ENCODE measurements at places on chromosomes 11 and 22.
A peak's percentile ranks its signal among the peaks of the same experiment; 100 is the strongest.

- DNase-seq: no peak
These were observed 17.7 kb upstream of the TALDO1 start for GRCh38 chr11:729492-730074.

DNA sequence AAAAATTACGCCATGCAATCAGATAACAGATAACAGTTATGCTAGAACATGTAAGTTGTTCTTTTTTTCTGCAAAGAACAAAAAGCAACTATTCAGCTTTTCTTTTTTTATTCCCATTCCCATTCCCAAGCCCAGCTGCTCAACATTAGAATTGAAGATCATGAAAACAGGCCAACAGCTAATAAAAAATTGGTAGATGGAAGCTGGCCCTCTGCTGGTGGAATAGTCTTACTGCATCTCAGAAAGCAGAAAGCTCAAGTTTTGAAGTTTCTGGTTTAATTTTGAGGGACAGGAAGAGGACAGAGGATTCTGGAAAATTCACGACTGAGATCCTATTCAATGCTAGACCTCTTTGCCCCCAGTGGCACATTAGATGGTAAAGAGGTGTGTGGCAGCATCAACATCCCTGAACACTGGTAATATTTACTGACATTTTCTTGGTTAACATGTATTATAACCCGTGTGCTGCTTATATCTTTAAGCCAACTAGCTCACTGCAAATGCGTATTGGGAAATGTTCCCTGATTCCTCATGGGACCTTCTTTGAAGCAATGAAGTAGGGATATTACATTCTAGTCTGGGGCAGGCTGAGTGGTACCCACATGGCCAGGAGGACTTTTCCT lies 591.2 kb downstream of the OPCML start:
- DNase-seq: peak; percentile 41

GRCh38 chr11:79244241-79244772 lies 196.5 kb downstream of the TENM4 start:
- no peak for DNase-seq

- DNase-seq: no peak
These were observed 30.7 kb upstream of the CLDN5 start for GRCh38 chr22:19554834-19555404.

DNA sequence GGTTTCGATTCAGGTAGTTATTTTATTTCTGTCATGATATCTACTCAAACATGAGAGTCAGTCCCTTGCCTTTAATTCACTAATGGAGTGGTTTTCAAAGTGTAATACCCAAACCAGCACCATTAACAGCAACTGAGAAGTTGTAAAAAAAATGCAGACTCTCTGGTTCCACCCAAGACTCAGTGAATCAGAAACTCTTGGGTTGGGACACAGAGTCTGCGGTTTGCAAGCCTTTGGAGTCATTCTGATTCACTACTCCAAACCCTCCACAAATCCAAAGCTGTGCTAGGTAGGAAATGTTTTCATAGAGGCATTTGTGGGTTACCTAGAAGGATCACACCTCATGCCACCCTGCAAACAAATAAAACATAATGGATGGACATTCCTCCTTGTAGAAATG lies 340.1 kb downstream of the NTM start:
- no peak for DNase-seq

DNA sequence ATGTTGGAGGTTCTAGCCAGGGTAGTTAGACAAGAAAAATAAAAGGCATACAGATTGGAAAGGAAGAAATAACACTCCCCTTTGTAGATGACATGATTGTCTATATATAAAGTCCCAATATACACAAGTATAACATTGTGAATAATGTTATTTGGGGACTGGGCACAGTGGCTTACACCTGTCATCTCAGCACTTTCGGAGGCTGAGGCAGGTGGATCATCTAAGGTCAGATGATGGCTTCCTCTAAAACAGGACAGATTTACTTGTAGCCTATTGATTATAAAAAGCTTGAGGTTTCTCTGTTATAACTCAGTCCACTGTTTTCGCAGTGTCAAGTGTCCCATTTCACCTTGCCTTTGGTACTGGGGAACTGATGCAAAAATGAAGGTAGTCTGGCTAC lies 19.6 kb downstream of the ATM start:
- no peak for DNase-seq

GRCh38 chr11:64771861-64772260 lies 6.5 kb downstream of the SF1 start:
- no peak for DNase-seq

DNA sequence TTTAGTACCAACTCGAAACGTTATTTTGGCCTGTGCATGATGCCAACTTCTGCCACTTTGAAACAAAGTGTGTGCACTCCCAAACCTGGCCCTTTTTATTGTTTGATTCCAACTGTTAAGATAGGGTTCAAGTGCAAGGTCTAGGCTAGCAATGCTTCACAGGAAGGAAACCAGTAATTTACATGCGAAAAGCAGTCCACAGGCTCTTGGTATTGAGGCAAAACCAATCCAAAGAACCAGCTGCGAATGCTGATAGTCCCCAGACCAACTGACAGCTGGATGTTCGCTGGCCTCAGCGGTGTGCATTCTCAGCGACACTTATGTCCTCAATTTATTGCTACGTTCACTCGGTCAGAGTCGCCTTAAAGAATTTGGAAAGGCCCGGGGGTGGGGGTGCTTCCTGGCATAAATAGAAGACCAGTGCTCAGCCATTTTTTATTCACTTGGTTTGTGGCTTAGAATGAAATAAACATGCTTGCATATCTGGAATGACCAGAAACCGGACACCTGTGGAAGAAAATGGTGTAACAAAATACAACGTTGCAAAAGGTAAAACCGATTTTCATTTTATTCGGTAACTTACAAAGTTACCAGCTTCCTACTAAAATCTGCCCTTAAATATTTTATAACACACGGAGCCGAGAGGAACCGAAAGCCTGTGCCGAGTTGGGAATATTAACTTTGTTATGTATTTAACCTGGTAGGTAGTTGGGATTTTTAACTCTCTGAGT lies 1.6 kb downstream of the CPT1A start:
- peak; percentile 74 for DNase-seq

DNA sequence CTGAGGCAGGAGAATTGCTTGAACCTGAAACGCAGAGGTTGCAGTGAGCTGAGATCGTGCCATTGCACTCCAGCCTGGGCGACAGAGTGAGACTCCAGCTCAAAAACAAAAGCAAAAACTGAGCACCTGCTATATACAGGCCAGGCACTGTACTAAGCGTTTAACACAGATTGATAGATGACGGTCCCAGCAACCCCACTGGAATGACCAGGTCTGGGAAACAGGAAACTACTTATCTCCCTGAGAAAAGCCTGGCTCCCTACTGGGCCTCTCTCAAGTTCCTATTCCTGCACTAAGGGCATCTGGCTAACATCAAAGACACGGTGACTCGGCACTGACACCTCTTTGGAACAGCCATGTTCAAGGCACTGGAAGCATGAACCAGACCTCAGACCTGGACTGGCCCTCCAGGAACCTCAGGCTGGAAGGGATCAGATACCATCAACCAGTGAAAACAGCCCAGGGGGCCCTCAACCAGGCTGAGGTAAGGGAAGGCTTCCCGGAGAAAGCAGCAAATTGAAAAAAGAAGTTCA lies 16.6 kb downstream of the ARAP1 start:
- no peak for DNase-seq

DNA sequence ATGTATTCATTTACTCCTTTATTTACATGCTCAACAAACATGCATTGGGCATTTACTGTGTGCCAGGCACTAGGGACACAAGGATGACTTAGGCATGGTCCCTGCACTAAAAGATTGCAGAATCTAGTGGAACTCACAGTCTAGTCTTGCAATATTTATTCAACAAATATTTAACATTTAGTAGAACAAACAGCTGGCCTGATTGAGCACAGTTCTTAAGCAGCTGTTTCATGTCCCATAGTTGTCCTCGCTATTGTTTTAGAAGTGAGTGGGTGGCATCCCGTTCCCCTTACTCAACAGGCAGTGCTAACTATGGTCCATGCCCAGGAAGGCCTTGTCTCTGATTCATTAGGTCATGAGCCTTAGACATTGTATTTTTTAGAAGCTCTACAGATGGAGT lies 459.9 kb upstream of the CADM1 start:
- no peak for DNase-seq

DNA sequence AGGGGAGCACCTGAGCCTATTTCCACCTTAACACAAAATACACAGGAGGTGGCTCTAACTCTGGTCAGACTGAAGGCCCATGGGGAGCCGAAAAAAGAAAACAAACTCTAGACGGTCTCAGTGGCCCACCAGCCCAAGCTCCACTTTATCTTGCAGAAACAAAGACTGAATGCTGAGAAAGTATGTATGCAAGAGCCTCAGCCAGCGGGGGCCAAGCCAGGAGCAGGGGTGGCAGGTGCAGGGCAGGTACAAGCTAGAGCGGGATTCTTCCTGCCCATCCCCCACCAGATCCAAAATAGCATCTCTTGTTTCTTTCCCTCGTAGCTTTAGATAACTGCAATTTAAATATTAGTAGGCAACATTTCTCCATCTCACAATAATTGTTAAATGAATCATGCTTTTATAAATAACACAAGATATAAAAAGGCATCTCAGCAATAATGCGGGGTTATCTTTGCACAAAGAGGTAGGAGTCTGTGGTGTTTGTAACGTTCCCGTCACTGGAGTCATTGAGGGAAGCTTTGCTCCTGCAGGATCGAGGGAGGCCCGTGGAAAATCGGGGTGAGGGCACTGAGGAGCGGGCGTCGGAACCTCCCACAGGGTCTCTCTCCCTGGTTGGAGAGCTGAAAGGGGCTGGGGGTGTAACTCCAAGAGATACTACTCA lies 418.0 kb downstream of the SHANK2 start:
- no peak for DNase-seq

GRCh38 chr11:128828350-128828749 lies 38.7 kb downstream of the KCNJ1 start:
- DNase-seq: no peak

DNA sequence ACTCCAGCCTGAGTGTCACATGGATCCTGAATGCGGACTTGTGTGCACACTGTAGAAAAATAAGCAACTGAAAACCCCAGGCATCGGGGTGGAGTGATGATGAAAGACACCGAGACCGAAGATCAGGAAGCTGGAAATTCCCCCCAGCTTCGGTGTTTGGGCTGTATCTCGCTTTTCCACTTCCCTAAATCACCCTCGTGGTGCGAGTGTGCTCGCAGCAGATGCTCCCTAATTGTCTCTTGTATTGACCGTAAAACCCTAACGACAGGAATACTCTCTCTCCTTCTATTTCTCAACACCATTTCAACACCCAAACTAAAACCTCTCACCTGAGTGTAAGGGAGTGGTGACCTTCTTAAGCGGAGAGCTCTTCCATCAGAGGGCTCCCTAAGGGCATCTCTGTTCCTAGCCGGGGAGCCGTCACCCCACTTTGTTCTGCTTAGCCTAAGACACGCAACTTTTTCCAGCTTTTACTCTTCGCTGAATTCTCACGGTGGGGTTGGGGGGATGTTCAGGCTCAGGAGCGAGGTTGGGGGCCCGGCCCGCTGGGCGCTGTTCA lies 635 bp upstream of the GRK3 start:
- peak; percentile 40 for DNase-seq

GRCh38 chr11:104060820-104061219 lies 24.4 kb downstream of the DDI1 start:
- DNase-seq: peak; percentile 88

- DNase-seq: no peak
These were observed 10.7 kb downstream of the ATG16L2 start for GRCh38 chr11:72824811-72825505.

DNA sequence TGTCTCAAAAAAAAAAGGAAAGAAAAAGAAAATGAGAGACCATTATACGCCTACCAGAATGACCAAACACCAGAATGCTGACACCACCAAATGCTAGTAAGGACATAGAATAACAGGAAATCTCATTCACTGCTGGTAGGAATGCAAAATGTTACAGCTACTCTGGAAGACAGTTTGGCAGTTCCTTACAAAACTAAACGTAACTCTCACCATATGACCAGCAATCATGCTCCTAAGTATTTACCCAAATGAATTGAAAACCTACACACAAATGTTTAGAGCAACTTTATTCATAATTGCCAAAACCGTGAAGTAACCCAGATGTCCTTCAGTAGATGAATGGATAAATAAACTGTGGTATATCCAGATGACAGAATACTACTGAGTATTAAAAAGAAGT lies 7.2 kb downstream of the CHKA start:
- no peak for DNase-seq

DNA sequence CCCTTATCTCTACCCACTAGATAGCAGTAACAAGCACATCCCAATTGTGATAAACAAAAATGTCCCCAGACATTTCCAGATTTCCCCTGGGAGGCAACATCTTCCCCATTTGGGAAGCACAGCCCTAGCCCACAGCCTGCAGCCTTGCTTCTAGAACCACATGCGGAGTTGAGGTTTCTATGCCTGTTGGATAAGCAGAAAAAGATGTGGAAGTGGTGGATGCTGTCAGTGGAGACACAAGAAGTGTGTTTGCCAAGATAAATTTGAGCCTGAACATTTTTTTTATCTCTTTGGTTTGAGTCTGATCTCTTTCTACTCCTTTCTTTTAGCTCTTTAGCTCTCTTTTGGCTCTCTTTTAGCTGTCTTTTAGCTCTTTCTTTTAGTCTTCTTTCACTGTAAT lies 884.5 kb downstream of the NTM start:
- DNase-seq: no peak

- no peak for DNase-seq
These were observed 98.6 kb downstream of the TTC28 start for GRCh38 chr22:28581016-28581415.

DNA sequence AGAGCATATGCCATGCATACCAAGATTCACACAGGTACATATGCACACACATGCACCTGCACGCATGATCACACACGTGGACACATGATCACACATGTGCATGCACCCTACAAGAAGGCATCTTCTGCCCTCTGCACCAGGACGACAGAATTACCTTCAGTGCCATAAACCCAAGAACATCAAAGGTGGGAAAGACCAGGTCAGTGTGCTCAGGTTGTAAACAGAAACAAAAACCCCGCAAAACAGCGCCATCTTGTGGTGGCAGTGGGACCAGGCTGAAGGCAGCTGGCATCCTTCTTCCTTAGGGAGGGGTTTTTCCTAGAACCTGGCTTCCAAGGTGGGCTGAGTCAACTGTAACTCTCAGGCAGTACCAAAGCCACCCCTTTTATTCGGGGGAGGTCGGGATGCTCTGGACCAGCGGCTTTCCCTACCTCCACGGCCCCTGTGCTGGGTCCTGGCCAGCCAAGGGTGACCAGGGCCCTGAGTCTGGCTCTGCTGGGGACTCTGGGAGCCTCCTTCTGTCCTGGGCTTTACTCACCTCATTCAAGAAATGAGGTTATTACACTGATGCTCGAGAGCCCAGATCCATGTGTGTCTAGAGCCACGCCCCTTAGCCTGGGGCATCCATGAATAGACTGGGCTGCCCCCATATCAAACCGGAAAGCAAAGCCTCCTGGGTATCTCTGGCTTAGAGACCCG lies 69.4 kb upstream of the FGF3 start:
- DNase-seq: peak; percentile 87

- DNase-seq: no peak
These were observed 252.1 kb upstream of the PITPNB start for GRCh38 chr22:28171115-28171514.

GRCh38 chr22:26828311-26828710 lies 170.9 kb downstream of the MIAT start:
- DNase-seq: peak; percentile 63

DNA sequence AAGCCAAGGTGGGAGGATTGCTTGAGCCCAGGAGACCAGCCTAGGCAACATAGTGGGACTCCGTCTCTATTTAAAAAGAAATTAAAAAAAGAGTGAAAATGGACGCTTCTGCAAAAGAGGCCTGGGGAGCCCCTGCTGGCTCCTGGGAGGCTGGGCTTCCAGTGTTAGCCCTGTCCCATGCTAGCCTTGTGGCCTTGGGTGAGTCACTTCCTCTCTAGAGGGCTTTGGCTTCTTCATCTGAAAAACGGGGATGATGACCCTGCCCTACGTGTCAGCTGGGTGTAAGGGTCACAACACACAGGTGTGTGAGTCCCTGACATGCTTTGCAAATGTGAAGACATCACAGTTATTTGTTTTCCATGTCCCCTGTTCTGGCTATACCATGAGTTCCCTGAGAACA lies 32.8 kb downstream of the FAM227A start:
- no peak for DNase-seq

Measured in Karpas-422 (cell line).